ENCODE measurements at places on chromosomes 6 and 20.

- DNase-seq = no peak
- no peak overlapping the region for H3K27ac ChIP-seq
- no peaks in the 10 kb centered on the region for H3K4me1 ChIP-seq
- H3K4me3 ChIP-seq = no peak overlapping the region
- no peaks in the 10 kb centered on the region for H3K36me3 ChIP-seq
Measured at GRCh38 chr6:38552121-38552520, 87.6 kb downstream of the BTBD9 start.

DNA sequence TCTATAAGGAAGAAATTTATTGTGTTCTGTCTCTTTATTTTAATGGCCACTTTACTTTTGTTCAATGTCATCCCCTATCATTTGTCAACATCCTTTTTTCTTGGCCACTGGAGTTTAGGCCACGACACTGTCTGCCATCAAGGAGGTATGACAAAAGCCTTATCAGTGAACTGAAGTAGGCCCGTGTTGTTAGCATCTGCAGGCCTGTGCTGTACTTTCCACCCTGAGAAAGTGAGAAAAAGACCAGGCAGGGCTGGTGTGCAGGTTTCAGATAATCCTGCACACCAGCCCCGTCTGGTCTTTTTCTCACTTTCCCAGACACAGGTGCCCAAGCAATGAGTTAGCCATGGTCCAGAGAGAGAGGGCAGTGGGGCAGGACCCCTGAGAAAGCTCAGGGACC is 57.6 kb downstream of the GOPC start:
- H3K36me3 ChIP-seq = no peaks in the 10 kb centered on the region
- no peak overlapping the region for H3K4me3 ChIP-seq
- no peak overlapping the region for H3K27ac ChIP-seq
- H3K4me1 ChIP-seq = no peaks in the 10 kb centered on the region

DNA sequence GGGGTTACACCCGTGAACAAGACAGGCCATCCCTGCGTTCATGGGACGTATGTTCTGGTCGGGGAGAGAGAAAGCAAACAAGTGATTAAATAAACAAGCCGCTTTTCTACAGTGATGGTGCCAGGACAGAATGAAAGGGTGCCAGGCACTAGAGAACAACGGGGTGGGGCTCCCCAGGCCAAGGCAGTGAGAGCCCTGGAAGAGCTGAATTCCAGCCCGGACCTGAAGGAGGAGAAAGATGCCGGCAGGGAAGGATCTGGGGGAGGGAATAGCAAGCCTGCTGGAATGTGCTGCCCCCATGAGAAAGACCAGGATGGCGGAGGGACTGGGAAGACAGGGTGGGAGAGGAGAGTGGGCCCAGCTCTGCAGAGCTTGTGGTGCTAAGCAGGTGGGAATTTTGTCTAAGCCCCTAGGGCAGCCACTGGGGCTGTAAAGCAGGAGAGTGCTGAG is 7.5 kb downstream of the SNAI1 start:
- H3K4me1 ChIP-seq = no peaks in the 10 kb centered on the region
- H3K27ac ChIP-seq = no peak overlapping the region

GRCh38 chr20:33663161-33664084 is 1.3 kb downstream of the C20orf144 start:
- H3K4me3 ChIP-seq = peak overlapping the region; percentile 60
- H3K27ac ChIP-seq = peak overlapping the region; percentile 91
- H3K36me3 ChIP-seq = no peaks in the 10 kb centered on the region
- DNase-seq = peak; percentile 96
- H3K27me3 ChIP-seq = no peaks in the 10 kb centered on the region

- H3K36me3 ChIP-seq = no peaks in the 10 kb centered on the region
- no peak for DNase-seq
- no peaks in the 10 kb centered on the region for H3K27me3 ChIP-seq
Measured at GRCh38 chr20:22507240-22507961, 77.0 kb downstream of the FOXA2 start.

GRCh38 chr20:35952480-35953386 is 1.6 kb downstream of the SCAND1 start:
- H3K27me3 ChIP-seq = no peaks in the 10 kb centered on the region
- H3K36me3 ChIP-seq = no peaks in the 10 kb centered on the region
- peak overlapping the region; percentile 39 for H3K4me3 ChIP-seq
- DNase-seq = no peak
- H3K27ac ChIP-seq = no peak overlapping the region
- H3K4me1 ChIP-seq = no peaks in the 10 kb centered on the region

DNA sequence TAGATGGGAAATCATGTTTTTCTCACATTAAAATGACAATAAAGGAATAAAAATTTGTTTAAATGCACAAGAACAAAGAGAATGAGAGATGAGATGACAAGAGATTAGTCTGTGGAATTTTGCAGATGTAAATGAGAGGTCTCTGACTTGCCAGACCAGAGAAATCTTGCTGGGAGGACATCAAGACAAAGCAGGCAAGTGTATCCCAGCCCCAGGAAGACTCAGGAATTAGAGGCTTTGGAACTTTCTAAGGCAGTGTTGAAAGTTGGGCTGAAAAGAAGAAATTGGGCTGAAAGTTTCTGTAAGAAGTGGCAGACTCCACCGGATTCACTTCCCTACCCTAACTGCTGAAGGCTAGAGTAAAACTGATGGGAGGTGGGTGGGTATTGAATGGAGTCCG is 54.6 kb downstream of the AFDN start:
- DNase-seq = no peak
- peaks cover 7% of the 10 kb centered on the region for H3K36me3 ChIP-seq
- no peaks in the 10 kb centered on the region for H3K27me3 ChIP-seq
- H3K4me3 ChIP-seq = no peak overlapping the region
- no peaks in the 10 kb centered on the region for H3K4me1 ChIP-seq
- H3K27ac ChIP-seq = no peak overlapping the region

DNA sequence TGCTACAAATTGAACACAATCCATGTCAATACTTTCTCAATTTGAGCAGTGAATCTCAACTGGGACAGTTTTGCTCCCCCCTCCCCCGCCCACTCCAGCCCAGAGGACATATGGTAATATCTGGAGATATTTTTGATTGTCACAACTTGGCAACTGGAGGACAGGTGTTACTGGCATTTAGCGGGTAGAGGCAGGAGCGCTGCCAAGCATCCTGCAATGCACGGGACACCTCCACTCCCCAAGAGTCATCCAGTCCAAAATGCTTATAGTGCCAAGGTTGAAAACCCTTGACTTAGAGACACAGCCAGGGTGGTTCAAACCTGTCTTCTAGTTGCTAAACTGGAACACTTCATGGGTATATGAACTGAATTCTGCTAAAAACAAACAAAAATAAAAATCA is 26.9 kb upstream of the LRRC1 start:
- no peak for DNase-seq
- peaks cover 1% of the 10 kb centered on the region for H3K4me1 ChIP-seq
- H3K4me3 ChIP-seq = no peak overlapping the region

GRCh38 chr6:85458782-85459181 is 8.9 kb downstream of the NT5E start:
- peak overlapping the region; percentile 80 for H3K27ac ChIP-seq
- no peaks in the 10 kb centered on the region for H3K36me3 ChIP-seq
- H3K27me3 ChIP-seq = no peaks in the 10 kb centered on the region
- no peak for DNase-seq
- peaks cover 16% of the 10 kb centered on the region for H3K4me1 ChIP-seq

DNA sequence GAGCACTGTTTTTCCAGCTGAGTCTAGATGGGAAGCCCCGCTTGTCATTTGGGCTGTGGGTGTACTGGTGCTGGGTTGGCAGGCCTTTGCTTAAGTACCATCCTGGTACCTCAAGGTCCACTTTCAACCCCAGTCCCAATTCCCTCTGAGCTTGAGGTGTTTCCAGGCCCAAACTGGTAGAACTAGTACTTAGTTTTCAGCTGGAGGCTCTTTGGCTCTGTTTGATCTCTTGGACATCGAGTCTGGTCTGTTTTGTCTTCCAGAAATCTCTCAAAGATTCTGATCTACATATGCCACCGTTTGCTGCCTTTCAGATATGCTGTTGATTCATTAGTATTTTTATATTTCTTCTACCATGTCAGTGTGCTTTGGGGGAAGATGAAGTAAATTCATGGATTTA is 61.8 kb upstream of the GNRH2 start:
- no peak for DNase-seq
- no peak overlapping the region for H3K27ac ChIP-seq
- no peak overlapping the region for H3K4me3 ChIP-seq
- H3K4me1 ChIP-seq = no peaks in the 10 kb centered on the region
- peaks cover 2% of the 10 kb centered on the region for H3K36me3 ChIP-seq

GRCh38 chr20:23568971-23569330 is 667 bp upstream of the CST9L start:
- H3K27ac ChIP-seq = no peak overlapping the region
- no peak overlapping the region for H3K4me3 ChIP-seq
- H3K36me3 ChIP-seq = no peaks in the 10 kb centered on the region
- no peaks in the 10 kb centered on the region for H3K4me1 ChIP-seq
- DNase-seq = no peak
- H3K27me3 ChIP-seq = no peaks in the 10 kb centered on the region

DNA sequence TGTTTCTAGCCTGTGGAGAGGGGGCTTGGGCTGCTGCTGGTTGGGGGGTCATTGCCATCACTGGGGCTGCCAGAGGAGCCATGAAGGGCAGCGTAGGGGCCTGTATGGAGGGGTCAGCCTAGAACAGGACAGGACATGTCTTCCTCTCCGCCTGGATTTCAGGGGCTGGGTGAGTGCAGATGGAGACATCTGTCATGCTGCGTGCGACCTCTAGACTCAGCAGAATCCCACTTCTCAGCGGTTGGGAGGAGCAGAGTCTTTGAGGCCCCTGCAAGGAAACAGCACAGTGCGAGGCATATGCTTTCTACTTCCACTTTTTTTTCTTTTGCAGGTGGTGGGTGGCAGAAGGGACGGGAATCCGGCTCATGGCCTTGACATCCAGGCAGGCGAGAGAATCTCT is 67.9 kb downstream of the EZR start:
- no peak overlapping the region for H3K27ac ChIP-seq
- no peak overlapping the region for H3K4me3 ChIP-seq
- no peaks in the 10 kb centered on the region for H3K27me3 ChIP-seq
- DNase-seq = no peak

DNA sequence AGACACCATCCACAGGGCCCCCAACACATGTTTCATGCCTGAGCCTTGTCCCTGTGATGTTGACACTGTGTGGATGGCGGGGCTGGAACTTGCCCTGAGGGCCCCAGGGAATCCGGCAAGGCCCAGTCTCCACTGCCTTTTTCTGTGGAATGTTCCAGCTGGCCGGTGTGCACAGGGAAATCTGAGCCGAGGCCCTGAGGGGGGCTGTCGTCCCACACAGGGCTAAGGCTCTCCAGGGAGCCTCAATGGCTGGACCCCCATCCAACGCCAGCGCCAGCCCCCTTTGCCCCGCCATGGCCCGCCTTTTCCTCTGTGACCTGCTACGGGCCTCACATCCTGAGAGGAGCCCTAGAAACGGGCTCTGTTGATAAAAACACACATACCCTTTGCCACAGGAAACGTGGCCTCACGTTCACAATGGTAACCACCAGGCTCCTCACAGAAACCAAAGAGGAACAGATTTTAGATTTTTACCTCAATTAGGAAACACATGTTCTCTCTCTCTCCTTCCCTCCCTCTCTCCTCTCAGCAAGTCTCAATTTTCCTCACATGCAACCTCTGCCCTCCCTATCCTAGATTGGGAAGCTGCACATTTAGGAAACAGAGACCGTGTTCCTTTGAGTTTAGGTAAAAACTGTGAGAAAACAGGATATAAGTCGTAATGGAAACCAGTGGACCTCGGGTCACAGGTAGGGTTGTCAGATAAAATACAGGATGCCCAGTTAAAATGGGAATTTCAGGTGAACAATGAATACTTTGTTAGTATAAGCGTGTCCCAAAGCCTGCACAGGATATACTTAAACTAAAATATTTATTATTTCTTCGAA is 13.7 kb upstream of the ZNF831 start:
- H3K36me3 ChIP-seq = no peaks in the 10 kb centered on the region
- peaks cover 3% of the 10 kb centered on the region for H3K4me1 ChIP-seq
- no peak overlapping the region for H3K4me3 ChIP-seq

DNA sequence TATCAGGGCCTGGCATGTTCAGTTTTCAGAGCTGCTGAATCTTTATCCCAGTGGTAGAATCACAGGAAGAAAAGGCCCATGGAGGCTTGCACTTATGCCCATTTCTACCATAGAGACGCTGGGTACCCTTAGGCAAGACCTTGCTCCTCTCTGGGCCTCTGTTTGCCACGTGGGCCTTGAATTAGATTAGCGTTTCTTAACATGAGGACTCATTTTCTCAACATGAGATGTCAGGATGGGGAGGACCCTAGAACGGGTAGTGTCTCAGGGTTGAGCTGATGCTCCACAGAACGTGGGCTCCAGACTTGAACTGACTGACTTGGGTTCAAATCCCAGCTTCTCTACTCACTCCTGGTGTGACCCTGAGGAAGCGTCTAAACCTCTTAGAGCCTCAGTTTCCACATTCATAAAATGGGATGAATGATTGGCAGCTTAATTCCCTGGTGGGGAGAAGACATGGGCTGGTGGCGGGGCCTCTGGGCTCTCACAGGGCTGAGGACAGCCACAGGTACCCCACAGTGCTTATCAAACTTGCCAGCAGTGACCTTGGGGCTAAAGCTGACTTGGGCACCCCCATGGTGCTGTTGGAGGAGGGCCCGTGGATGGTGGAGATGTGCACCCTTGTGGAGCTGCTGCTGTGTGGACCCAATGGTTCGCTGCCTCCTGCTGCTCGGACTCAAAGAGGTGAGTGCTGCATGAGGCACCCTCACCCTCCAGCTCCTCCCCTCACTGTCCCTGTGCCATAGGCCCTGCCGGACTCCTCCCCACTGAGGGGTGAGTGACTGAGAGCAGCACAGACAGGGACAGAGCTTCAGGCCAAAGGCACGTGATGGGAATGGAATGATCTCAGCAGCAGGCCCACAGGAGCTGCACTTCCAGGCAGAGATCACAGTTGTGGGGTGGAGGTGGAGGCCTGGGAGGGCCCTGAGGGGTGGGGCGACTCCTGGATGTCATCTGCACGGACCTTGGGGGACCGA is 28.2 kb downstream of the SUN5 start:
- no peaks in the 10 kb centered on the region for H3K4me1 ChIP-seq
- H3K36me3 ChIP-seq = no peaks in the 10 kb centered on the region
- H3K27me3 ChIP-seq = no peaks in the 10 kb centered on the region
- H3K27ac ChIP-seq = no peak overlapping the region

DNA sequence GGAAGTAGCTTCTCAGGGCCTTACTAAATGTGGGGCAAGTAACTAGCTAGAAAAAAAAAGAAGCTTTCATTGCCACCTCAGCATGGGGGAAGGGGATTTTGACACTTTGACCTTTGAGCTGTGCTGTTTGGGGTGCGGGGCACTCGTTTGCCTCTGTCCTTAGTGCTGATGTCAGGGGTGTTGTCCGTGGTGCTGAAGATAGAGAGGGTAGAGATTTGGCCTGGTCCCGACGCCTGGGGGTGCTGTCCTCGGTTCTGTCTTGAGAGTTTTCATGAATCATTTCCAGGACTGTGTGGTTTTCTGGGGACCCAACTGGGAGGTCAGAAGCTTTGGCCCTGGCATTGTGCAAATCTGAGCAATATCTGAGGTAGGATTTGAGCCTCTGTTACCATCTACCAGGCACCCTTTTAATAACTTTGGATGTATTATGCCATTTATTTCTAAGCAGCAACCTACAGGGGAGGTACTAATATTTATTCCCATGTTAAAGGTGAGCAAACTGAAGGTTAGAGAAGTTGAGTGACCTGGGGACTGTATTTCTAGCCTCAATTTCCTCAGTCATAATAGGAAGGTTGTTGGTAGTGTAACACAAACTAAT is 78.0 kb downstream of the DLGAP4 start:
- no peaks in the 10 kb centered on the region for H3K36me3 ChIP-seq
- H3K27me3 ChIP-seq = peaks cover 8% of the 10 kb centered on the region
- H3K27ac ChIP-seq = no peak overlapping the region
- no peak for DNase-seq
